ENCODE measurements at places on chromosomes 16 and 17.
A peak's percentile ranks its signal among the peaks of the same experiment; 100 is the strongest.

GRCh38 chr17:49968405-49969133 is 421 bp upstream of the DLX4 start:
- DNase-seq, result peak; percentile 82

- no peak for DNase-seq
Measured at GRCh38 chr17:3818786-3819185, 17.8 kb upstream of the ITGAE start.

DNA sequence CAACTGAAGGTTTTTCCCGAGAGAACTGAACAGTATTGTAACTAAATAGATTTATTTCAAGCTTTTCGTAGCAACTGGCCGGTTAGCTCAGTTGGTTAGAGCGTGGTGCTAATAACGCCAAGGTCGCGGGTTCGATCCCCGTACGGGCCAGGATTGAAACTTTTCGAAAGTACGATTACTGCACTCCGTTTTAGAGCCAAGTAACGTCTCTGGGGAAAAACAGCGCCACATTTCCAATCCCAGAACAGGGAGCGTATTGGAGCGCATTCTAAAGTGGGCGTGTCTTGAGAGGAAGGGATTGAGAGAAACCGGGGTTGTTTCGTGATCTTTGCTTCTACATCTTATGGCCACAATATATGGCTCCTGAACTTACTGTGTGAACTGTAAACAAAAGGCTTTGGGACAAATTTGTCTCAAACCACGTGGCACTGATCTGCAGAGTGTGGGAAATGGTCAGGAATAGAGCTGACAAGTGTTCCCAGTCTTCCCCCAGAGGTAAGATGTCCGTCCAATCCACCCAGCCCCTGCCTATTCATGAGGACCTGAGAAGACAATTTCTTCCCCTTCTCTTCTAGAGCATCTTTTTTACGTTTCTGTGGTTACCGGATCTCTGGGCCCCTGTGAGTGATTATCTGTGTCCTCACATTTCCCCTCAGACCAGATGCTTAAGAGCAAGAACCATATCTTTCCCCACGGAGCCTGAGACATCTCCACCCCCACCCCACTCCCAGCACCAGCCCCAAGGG is 2.3 kb downstream of the BORCS6 start:
- peak; percentile 96 for DNase-seq

- DNase-seq, result no peak
Measured at GRCh38 chr16:58105631-58106030, 23.6 kb downstream of the CFAP20 start.

GRCh38 chr16:11706180-11706742 is 36.4 kb downstream of the TXNDC11 start:
- no peak for DNase-seq

- DNase-seq, result no peak
Measured at GRCh38 chr16:56911771-56912571, 20.0 kb upstream of the HERPUD1 start.

DNA sequence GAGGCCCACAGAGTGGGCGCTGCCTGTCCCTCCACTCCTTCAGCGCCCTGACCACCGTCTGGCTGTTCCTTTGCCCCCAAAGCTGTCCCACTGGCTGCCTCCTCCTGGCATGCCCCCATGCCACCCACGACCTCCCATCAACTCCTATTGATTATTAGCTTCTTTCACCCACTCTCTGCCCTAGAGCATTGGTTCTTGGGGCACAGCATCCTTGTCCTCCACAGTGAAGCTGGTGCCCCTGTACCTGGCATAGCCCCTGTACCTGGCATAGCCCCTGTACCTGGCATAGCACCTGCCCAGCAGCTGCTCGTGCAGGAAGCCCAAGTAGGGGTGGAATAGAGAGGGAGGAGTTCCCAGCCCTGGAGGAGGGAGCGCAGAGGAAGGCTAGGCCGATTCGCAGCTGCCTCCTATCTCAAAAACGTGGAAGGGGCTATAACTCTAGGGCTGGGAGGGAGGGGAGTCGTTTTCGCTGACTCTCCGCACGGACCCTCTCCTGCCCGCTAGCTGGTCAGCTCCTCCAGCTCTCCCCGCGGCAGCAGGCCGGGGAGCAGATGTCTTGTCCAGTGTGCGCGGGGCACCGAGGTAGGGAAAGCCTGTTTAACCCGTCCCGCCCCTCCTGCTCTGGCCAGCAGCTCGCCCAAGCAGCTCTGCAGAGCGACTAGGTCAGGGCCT is 5.7 kb upstream of the ACTG1 start:
- no peak for DNase-seq

GRCh38 chr16:79171931-79172705 is 428.4 kb downstream of the MAF start:
- DNase-seq, result no peak

GRCh38 chr17:59406808-59407381 is 75.4 kb downstream of the YPEL2 start:
- no peak for DNase-seq

DNA sequence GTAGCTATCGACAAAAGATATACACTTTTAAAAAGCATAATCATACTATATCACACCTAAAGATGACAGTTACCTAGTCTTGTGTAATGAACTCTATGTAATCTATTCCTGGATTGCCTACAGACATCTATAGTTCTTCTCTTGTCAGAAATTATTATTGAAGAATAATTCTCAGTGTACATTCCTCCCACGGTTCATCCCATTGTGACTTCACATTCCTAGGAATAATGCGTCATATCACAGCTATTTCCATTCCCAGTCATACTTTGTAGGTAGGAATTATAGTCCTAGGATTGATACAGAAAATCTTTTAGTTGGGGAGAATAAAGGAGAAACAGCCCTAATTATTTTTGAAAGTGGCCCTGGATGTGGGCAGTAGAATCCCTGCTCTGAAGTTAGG is 44.0 kb upstream of the ABCC11 start:
- no peak for DNase-seq

DNA sequence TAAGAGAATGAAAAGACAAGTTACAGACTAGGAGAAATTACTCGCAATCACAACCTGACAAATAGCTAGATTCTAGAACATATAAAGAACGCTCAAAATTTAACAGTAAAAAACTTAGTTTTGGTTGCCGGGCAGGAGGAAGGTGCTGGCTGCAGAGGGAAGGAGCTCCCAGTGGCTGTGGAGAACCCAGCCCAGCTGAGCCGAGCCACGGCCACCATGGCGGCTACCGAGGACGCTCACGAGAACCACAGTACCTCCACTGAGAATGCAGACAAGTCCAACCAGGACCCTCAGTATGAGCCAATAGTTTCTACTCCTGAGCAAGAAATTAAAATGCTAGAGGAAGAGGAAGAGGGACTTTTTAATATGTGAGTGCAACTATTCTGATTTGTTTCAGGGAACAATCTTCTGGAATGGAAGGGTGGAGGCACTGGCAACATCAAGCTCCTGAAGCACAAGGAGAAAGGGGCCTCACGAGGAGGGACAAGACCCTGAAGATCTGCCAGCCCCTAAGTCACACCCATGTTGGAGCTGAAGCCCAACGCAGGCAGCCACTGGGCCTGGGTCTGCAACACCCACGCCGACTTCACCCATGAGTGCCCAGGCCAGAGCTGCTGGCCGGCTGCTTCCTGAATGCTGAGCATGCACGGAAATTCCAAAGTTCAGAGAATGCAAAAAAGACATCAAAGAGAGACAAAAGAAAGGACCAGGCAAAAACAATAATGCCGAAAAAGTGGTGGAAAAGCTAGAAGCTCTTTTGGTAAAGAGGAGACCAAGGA is 55.0 kb downstream of the DNAH17 start:
- DNase-seq, result no peak

DNA sequence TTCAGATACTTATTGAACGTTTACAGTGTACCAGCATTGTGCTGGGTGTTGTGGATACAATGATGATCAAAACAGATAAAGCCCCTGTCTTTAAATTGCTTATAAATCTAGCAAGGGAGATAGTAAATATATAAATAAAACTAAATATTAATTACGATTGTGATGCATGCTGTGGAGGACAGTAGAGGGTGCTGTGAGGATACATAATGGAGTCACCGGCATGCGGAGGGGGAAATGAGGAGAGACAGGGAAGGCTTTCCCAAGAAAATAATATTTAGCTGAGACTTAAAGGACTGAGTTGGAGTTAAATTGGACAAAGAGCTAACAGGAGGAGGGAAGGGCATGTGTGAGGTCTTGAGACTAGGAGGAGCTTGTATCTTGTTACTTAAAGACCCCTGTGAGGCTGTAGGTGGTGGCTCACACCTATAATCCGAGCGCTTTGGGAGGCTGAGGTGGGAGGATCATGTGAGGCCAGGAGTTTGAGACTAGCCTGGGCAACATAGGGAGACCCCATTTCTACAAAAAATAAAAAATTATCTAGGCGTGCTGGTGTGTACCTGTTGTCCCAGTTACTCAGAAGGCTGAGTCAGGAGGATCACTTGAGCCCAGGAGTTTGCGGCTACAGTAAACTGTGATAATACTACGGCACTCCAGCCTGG is 2.4 kb downstream of the DHRS7B start:
- DNase-seq, result no peak

- no peak for DNase-seq
Measured at GRCh38 chr16:74623214-74623838, 16.4 kb upstream of the GLG1 start.

- peak; percentile 67 for DNase-seq
Measured at GRCh38 chr17:7886227-7887037, 2.2 kb upstream of the CHD3 start.

- peak; percentile 6 for DNase-seq
Measured at GRCh38 chr16:27973678-27974077, 89.8 kb downstream of the GSG1L start.

DNA sequence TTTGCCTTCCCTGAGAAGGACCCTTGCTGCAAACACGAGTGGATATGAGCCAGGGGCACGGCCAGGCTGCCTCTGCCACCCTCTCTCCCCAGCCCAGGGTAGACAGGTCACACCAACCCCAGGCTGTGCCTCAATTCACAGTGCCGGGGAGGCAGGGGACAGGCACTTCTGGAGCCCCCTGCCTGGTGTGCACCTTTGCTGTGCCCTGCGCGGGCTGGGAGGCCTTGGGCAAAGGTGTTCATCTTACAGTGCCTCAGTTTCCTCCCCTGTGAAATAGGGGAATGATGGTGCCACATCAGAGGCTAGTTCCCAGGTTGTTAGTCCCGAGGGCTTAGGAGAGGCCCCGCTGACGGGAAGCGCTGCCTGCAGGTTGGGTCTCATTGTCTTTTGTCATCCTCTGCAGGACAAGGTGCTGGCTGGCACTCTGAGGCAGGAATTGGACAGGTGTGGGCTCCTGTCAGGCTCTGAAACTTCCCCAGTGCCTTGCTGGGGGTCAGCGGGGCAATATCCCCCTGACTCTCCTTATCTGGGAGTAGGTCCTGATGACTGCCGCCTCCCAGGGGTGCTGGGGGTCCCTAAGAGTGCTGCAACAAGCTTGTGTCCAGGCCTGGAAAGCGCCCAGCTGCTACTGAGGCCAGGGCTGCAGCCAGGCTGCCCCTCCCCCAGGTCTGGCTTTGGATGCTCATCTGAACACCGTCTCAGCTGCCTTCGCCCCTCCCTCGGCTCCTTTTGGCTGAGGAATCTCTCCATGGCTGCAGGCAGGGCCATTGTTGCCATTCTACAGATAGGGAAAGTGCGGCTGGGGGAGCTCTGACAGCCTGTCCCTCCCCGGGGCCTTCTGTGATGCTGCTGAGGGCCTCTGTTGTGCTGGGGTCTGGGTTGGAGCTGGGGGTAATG is 3.1 kb downstream of the PRSS21 start:
- no peak for DNase-seq

- no peak for DNase-seq
Measured at GRCh38 chr17:77409282-77410161, 268.8 kb downstream of the SEC14L1 start.

- no peak for DNase-seq
Measured at GRCh38 chr17:27647765-27648164, 16.8 kb downstream of the LGALS9 start.

DNA sequence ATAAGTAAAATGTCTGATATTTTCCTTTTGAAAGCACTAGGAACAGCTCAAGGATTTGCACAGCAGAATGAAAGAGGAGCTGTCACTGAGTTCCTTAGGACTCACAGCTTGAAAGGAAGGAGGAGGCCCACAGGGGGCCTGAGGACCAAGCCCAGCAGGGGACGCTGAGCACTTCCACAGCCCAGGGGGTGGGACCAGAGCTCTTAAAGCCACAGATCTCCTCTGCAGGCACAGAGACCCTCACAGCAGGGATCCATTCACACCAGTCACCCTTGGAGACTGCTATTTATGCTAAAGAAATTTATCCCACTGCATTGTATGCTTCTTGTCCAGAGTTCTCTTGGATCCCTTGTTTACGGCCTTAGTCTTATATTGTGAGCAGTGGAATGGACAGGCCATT is 253.3 kb downstream of the STX8 start:
- no peak for DNase-seq

DNA sequence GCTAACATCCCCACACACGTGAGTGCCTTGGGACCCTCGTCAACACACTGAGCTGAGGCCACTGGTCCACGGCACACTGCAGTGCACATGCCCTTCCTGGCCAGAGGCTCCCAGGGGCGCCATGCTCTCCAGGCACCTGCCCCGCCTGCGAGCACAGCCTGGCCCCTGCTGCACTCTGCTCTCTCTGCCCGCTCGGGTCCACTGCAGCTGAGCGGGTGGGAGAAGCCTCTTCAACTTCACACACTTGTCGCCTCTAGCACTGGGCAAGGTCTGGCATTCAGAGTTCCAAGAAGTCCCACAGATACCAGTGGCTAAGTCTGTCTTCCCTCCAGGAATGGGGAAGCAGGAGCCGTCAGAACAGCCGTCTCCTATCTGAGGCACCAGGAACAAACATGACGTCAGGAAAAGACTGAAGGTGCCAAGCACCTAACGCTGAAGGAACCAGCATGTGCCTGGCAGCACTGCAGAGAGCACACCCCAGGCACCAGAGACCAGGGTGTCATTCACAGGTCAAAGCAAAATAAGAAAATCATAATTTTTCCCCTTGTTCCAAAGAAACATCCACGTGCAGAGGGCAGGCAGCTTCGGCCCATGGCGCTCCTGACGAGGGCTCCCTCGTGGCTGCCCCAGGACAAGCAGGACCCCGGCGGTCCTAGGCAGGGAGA is 82.9 kb downstream of the ZNF778 start:
- no peak for DNase-seq

DNA sequence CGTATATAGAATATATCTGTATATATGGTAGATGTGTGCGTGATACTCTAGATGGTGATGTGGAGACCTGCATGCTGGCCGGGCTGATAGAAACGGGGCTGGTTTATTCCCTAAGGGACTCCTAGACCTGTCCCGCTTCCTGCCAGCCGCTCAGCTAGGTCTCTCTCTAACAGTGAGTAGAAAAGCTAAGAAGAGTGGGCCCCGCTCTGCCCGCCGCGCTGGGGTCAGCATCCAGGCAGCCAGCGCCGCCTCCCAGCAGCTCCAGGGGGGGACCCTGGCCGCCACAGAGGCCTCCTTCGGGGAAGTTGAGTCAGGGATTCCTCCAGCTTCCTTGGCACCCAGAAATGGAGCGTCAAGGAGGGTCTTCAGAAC is 9.4 kb downstream of the CYGB start:
- no peak for DNase-seq

- no peak for DNase-seq
Measured at GRCh38 chr17:22409160-22409751, 716.9 kb downstream of the KCNJ18 start.

- DNase-seq, result no peak
Measured at GRCh38 chr17:9811086-9811485, 10.8 kb downstream of the GSG1L2 start.

DNA sequence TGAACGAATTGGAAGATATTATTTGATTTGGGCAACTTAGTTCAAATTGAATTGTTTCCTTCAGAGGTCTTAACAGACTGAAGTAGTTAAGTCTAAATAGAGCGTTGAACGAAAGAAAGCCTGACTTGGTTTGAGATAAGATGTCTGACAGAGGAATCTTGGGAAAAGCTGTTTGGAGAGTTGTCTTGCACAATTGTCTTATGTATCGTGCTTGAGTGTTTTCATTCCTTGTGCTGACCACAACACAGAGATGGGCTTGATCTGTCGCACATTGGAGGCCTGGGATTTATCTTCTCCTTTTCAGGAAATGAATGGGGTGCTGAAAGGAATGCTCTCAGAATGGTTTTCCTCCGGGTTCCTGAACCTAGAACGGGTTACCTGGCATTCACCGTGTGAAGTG is 7.8 kb downstream of the MLYCD start:
- no peak for DNase-seq
